CD4-positive, alpha-beta T cell treated with Interferon gamma for 1 hour (primary cell): ENCODE measurements at places on chromosomes 16 and 17.

- DNase-seq, result no peak
These were observed 7.6 kb downstream of the RHBDF2 start for GRCh38 chr17:76493505-76494167.

- no peak for DNase-seq
These were observed 39.2 kb downstream of the CYLD start for GRCh38 chr16:50781043-50781442.

DNA sequence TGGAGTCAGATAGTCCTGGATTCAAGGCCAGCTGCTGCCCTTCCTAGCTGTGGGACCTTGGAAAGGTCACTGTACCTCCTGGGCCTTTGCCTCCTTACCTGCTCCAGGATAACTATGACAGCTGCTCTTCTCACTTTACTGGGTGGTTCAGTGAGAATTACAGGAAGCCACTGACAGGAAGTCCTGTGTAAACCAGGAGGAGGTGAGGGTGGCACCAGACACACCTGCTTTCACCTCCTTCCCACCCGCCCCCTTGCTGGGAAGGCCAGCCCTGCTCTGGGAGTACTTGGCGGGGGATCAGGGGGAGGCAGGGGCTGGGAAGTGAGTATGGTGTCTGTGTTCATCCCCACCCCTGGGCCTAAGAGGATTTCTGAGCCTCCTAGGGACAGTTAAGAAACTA, 42.6 kb downstream of the CPNE2 start:
- peak; percentile 28 for DNase-seq

GRCh38 chr17:5120036-5120435, 4.2 kb downstream of the USP6 start:
- DNase-seq, result no peak

DNA sequence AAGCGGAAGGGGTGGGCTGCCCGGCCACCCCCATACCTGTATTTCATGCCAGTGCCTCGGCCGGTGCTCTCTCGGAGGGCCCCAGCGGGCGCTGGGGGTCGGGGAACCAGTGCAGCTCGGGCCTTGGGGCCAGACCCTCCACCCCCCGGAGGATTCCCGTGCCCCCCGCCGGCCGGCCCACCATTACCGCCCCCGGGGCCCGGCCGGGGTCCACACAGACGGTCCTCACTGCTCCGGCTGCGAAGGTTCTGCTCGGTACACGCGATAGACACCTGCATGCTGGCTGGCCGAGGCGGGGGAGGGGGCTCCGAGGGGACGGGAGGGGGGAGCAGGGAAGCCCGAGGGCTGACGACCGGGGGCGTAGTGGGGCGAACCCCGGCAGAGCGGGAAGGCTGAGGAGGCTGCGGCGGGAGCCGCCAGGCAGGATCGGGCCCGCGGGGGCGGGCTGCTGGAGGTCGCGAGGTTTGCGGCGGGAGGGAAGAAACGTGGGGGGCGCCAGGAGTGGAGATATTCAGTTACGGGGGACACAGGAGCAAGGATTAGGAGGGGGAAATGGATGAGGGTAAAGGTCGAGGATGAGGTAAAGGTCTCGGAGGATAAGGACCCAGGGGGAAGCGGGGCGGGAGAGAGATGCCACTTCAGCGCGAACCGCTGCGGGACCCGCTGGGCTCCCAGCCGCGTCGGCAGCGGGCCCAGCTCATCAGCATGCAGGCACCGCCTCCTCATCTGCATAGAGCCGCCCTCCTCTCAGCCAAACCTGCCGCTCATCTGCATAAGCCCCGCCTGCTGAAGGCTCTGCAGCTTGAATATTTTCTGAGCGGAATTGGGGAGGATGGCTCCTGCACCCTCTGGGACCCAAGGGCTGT, at the start of gene KCNAB3:
Gene KCNAB3 (minus strand): TSS at position 699 of the 866 bp plus-strand sequence. CDS start 421 bp downstream, at position 278.
- peak; percentile 57 for DNase-seq

DNA sequence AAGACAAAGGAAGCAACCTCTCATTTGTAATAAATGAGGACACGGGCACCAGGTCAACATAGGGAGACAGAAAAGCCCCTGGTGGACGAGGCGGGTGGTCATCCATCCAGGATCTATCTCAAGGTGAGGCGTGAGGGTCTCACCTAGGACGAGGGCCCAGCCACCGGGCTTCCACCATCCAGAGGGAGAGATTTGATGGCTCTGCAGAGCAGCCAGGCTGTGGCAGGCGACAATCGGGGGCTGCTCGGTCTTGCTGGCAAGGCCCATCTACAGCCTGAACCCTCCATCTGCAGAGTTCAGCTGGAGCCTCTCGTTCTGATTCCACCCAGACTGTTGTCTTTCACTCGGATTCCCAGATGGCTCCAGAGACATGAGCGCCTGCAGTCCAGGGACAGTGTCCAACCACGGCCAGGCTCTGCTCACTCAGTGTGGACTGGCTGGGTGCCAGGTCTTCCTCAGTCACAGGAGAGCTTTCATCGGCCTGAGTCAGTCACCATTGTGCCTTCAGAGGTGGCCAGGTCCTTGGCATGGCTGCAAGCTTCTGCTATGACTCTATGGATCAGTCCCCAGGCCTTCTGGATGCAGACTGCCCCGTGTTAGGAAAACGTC, 5.9 kb downstream of the LITAFD start:
- no peak for DNase-seq

- DNase-seq, result no peak
These were observed 5.5 kb downstream of the VPS4A start for GRCh38 chr16:69316595-69317034.

DNA sequence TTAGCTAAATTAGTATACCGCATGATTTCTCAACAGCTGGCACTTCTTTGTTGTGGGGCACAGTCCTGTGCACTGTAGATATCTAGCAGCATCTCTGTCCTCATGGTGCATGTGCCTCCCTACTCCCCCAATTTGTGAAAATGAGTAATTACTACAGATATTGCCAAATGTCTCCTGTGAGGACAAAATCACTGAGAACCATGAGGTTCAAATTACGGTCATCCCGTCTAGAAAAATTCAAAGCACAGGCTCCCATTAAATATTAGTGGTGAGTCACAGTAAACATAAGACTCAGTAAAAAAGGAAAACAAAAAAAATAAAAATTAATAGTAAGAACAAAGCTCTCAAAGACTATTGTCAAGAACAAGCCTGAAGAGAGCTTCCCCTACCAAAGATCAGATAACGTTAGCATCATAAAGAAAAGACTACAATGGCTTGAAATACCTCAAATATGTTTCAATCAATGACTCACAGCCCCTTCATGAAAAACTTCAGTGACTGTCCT, 57.8 kb downstream of the STH start:
- no peak for DNase-seq

GRCh38 chr17:3986270-3986938, 22.2 kb upstream of the ATP2A3 start:
- no peak for DNase-seq

DNA sequence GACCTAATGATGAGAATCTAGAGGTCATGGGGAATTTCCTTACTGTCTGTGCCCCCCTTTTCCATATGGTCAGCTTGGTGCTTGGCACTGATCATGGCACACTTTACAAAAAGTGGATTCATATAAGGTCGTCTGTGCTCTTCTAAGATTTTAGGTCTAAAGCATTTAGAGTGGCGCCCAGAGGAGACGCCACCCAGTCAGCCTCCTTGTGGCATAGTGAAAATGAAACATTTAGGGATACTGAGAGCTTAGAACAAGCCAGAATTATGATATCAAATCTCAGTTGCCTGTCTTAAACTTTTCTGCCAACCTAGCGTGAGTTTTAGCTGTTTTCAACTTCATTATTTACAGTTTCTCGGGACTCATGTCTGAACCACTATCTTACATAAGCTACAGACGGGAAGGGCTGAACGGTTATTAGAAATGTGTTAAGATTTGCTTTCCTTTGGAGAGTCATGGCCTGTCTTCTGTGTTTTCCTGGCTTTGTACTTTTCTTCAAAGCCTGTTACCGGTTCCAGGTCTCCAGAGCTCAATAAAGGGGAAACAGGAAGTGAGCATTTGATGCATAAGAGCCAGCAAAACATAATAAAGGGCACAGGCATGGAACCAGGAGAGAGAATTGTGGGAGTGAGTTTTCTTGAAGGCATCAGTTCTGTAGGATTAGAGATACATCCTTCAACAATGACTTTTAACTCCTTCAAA, 13.7 kb downstream of the ZNRF1 start:
- no peak for DNase-seq

GRCh38 chr16:21326459-21326858, 48.4 kb upstream of the CRYM start:
- DNase-seq, result no peak

GRCh38 chr16:31474173-31474714, 2.3 kb downstream of the TGFB1I1 start:
- no peak for DNase-seq

DNA sequence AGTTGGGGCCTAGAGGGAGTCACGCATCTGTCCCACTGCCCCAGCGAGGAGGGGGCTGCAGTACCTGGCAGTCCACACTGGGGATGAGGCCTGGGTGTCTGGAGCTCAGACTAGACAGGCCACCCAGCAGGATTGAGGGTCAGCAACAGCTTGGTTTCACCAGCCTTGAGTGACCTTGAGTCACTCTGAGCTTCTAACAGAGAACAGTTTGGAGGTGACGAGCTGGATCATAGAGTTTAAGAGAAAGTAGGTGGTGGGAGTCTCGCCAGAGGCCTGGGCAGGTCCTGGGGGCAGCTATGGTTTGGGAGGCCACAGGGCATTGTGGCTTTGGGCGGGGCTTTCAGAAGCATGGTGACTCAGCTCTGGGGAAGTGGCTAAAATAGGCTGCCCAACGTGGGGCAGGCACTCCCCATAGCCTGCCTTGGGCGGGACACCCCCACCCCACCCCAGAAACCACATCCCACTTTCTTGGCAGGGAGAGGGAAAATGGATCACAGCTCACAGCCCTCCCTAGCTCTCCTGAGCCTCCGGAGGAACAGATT, 20.5 kb downstream of the CDC42EP4 start:
- peak; percentile 66 for DNase-seq

GRCh38 chr16:47834485-47835024, 321.2 kb downstream of the ABCC12 start:
- DNase-seq, result no peak

DNA sequence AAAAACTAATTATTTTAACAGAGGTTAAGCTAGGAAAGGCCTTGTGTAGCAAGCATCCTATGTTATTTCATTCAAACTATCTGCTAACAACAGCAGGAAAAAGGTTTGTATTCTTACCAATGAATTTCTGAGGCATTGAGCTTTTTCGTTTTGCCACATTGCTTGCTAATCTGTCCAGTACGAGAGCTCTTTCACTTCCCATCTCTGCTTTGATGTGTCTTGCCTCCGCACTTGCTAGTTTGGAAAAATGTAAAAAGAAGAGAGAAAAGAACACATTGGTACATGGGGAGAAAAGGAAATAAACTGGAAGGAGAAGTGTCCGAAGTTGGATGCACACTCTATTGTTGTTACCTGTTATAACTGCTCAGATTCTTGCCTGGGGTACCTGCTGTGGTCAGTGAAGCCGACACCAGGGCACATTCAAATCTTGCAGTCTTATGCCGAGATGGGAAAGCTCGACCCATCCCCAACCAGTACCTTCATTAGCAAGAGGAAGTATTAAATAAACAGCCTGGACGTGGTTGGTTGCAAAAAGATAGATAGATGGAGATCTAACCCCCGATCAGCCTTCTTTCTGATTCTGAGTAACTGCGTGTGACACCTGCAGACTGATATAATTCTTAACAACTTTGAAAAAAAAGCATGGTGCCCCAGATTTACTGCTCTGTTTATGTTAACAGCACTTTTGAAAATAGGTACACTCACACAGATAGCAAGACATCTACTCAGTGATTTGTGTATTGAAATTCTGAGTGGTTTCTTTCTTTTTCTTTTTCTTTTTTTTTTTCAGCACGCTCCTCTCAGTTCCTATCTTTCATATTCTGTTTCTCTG, 40.0 kb downstream of the GRB7 start:
- no peak for DNase-seq

DNA sequence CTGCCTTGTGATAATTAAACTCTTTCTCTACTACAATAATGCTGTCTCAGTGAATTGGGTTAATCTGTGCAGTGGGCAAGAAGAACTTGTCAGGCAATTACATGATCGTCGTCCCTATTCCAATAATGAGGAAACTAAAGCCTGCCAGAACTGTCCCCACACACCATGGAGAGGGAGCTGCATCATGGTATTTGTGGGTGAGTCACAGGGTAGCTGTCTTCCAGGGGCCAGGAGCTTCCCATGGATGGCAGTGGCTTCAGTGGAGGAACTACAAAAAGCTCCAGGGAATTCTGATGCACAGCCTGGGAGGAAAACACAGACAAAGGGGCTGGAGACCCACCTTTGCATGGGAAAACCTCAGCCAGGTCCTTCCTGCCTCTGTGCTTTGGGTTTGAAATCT, 83.3 kb upstream of the C16orf82 start:
- no peak for DNase-seq

DNA sequence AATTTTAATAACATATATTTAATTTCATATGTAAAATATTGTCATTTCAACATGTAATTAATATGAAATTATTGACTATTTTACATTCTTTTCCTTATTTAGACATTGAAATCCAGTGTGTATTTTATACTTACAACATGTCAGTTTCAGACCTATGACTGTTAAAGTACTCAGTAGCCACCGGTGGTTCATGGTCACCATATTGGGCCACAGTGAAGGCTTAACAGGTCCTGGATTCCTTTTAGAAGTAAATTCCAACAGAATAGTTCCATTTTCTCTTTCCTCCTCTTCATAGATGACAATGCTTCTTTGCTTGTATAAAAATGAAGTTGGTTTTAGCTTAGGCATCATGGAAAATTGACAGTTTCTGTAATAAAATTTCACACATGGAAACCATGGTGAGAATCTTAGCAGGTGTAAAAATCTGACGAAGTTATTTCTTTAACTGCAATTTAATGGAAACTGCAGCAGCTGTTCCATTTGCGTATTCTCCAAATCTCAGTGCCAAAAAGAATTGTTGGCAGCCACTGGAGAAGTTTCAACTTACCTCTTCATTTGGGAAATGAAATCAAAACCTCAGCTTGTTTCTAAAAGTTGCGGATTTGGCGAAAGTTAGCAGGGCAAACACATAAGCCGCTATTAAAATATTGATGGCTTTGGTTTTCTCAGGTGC, 231.1 kb downstream of the CDH13 start:
- no peak for DNase-seq

DNA sequence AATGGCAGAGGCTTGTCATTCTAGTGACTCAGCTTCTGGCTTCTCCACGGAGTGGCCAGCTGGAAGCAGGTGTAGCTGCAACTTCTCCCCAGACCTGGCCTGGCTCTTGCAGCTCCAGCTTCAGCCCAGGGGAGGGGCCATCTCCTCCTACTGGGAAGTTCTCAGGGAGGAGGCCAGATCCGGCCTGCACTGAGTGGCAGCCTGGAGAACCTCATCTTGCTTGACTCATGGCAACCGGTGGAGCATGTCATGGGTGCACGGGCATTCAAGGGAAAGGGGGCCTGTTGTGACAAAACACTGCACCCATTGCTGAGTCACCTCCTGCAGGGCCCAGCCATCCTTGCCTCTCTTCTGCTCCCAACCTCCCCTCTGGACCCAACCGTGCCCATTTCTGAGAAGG, 273.9 kb upstream of the MAF start:
- no peak for DNase-seq

DNA sequence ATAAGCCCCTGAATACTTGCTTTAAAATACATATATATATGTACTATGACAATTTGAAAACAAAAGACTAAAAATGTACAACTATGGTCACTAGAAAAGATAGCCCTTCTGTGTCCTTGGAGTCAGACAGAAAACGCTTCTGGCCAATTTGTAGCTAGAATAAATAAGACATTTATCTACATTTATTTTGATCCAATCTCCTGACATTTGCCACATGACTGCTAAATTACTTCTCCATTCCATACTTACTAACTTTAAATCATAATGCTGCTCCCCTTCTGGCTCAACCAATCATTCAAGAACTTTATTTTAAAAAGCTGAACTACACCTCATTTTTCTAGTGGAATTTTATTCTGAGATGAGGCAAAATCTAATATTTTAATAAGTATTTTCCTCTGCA, 65.8 kb downstream of the CYTH1 start:
- DNase-seq, result no peak
